Left cardiac atrium (tissue), 4 donors: ENCODE measurements at places on chromosomes 5 and 9.

- no peak for DNase-seq
Observed at GRCh38 chr9:129146441-129146941, 31.6 kb downstream of the IER5L start.

- DNase-seq, result no peak
Observed at GRCh38 chr9:93576258-93577077, at the start of gene PHF2. Gene PHF2, plus strand, starts transcription at chr9:93576584. Its CDS starts 190 bp downstream, at chr9:93576774.

GRCh38 chr9:115775659-115776058 lies 377.9 kb upstream of the PAPPA start:
- no peak for DNase-seq

- DNase-seq, result no peak
Observed at GRCh38 chr9:70352356-70352755, 62.1 kb downstream of the KLF9 start.

GRCh38 chr5:131209506-131210150 lies 38.9 kb downstream of the LYRM7 start:
- no peak for DNase-seq

DNA sequence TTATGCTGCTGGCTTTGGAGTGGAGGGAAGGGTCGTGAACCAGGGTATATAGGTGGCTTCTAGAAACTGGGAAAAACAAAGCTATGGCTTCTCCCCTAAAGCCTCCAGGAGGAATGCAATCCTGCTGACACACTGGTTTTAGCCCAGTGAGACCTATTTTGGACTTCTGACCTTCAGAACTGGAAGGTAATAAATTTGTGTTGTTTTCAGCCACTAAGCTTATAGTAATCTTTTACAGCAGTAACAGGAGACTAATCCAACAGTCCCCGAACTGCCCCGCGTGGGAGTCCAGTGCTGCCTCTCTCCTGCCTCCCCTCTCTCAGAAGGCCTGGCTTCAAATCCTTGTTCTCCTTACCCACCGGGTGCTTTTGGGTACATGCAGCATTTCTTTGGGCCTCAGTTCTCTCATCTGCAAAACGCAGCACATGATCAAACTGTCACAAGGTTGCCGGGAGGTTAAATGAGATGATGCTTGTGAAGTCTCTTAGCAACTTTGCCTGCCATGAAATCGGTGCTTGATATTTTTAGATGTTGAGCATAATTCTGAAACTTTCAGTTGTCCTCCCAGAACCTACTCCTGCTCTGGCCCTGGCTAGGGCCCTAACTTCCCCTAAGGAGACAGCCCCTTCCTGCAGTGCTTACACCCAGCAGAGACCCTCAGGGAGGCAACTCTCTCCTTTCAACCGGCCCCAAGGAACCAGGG lies 127.3 kb upstream of the BOD1 start:
- DNase-seq, result no peak

DNA sequence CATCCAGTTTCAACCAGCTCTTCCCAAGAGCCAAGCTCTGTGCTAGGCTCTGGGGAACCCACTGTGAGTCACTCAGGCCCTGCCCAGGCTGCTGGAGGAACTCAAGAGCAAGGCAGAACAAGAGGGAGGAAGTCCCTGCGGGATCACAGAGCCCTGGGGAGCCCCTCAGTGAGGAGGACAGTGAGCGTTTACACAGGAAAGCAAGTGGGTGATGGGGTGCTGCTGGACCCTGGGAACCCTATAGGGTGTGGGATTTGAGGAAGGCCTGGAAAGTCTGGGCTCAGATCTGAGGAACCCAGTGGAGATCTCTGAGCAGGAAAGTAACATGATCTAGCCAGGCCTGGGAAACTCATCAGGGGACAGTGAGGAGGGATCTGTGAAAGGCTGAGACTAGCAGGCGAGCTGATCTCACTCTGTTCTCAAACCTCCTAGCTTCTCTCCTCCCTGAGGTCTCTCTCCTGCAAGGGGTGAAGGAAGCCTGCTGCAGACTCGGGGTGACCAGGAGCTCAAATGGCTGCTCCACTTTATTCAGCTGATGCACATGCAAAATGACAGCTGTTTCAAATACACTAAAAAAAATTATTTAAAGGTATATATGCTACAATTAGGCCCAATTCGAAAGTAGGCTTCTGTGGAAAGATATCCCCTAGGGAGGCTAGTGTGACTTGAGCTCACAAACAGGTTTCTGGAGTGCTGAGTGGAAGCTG lies 70.0 kb downstream of the SHB start:
- DNase-seq, result peak; percentile 46

- DNase-seq, result no peak
Observed at GRCh38 chr9:749716-750115, 91.8 kb upstream of the DMRT1 start.

- DNase-seq, result no peak
Observed at GRCh38 chr9:121348221-121348620, 21.8 kb downstream of the STOM start.

- no peak for DNase-seq
Observed at GRCh38 chr5:73743161-73743560, 117.2 kb downstream of the ARHGEF28 start.

GRCh38 chr9:89405826-89406225 lies 87.5 kb downstream of the SECISBP2 start:
- DNase-seq, result no peak

DNA sequence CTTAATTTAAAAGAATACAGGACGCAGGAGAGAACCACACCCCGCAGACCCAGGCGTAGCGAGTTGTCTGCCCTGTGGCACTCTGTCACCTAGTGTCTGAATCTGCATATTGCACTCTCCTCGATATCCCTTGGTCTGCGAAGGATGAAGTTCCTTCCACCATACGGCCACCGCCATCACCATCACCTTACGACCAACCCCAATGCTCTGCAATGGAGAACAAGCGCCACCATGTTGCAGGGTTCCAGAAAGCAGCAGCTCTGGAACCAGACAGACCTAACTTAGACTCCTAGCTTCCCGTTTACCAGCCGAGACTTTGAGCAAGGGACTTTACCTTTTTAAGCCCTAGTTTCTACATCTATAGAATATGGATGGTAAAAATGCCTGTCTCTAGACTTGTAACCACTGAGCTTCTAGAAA lies 77.4 kb upstream of the DMRT1 start:
- peak; percentile 73 for DNase-seq

DNA sequence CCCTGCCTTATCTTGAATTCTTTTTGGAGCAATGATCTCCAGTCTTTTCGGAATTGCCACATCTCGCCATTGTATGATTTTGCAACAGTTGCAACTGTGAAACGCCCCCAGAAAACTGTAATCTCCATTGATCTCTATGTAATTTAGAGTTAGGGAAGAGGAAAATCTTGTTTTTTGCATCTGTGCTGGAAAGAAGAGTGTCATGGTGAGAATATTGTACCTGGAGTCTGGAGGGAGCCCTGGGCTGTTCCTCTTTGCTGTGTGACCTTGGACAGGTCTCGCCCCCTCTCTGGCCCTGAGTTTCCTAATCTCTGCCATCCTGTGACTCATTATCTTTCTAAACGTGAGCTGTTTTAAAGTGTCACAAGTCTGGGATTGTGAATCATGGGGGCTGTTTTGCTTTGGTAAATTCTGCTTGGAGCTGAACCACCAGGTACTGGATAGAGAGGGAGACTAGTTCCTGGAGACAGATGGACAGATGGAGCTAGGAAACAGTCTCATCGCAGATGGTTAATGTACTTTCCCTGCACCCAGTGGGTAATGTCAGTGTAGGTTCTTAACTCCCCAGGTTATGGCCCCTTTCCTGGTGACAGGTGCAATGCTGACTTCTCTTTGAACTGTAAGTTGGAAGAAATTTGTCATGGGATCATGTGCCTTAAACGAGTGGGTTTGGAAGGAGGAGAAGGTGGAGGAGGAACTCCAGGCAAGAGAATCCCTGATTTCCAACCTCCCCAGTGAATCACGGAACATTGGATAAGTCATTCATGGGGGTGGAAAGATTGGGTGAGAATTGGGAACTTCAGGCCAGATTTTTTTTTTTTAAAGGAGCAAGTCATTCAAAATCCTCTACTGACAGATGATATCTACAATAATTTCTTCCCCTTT lies 19.6 kb downstream of the PPARGC1B start:
- no peak for DNase-seq

DNA sequence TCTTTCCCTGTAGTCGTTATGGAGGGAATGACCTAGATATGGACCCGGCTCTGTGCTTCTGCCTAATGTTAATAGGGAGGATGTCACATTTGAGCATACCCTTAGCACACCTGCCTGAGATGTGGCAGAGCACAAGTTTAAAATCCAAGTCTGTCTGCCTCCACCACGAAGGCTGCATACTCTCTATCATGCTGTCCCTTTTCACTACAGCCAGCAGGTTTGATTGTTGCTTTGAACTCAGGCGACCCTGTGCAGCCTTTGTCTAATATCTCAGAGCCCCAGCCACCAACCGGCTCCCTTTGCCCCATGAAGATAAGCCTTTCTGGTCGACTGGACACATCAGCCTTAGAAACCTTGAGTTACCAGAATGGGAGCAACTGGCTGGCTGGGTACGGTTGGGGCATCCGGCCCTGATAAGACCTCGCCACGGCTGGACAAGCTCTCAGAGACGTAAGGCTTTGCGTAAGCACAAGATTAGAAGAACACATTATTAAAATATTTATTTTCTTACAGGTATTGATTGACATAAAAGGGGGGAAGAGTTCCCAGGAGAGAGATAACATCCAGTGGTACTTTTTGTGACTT lies 222.0 kb upstream of the TRIM32 start:
- peak; percentile 28 for DNase-seq

- DNase-seq, result no peak
Observed at GRCh38 chr5:22500556-22500955, 352.6 kb downstream of the CDH12 start.

GRCh38 chr9:2496934-2497333 lies 124.7 kb upstream of the VLDLR start:
- DNase-seq, result no peak

DNA sequence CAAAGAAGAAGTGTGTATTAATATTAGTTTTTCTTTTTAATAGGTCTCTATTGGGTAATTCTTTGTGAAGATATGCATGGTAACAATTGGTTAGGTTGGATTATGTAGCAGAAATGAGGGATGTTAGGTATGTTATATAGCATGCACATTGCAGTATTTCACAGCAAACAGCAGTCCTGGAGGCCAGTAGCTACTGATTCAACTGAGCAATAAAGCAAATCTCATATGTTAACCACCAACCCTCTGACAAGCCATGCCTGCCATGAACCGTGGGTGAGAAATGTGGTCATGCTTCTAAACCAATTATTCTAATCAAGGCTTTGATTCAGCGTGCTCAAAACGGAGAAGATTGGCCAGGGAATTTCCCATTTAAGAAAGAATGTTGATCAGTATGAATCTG lies 313.0 kb upstream of the CDH6 start:
- DNase-seq, result no peak

- DNase-seq, result no peak
Observed at GRCh38 chr5:151464101-151464500, 16.7 kb downstream of the SLC36A1 start.

DNA sequence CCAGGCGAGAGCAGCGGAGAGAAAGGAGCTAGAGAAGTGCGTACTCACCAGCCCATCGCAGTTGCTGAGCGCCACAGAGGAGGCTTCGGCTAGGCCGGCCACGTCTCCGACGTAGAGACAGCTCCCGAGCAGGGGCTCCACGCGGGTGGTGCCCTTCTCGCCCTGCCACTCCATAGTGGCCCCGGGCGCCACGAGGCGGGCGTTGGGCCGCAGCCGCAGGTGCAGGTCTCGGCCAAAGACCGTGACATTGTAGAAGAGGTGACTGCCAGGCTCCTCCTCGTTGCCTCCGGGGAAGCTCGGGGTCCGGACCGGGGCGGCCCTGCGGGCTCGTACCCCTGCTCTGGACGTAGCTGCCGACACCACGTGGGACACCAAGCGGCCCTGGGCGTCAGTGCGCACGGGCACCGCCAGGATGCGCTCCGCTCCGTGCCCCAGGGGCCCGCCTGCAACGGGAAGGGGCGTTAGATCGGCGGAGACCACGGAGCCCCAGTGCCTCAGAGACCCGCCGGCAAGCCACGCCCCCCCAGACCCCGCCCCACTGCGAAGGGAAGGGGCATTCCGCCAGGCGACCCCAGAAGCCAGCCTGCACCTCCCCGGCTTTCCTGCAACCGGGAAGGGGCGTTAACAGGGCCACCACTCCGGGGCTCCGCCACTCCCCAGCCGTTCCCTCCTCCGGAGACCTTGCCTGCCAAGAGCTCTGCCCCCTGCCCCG lies 1.4 kb downstream of the ADAMTS2 start:
- peak; percentile 44 for DNase-seq

DNA sequence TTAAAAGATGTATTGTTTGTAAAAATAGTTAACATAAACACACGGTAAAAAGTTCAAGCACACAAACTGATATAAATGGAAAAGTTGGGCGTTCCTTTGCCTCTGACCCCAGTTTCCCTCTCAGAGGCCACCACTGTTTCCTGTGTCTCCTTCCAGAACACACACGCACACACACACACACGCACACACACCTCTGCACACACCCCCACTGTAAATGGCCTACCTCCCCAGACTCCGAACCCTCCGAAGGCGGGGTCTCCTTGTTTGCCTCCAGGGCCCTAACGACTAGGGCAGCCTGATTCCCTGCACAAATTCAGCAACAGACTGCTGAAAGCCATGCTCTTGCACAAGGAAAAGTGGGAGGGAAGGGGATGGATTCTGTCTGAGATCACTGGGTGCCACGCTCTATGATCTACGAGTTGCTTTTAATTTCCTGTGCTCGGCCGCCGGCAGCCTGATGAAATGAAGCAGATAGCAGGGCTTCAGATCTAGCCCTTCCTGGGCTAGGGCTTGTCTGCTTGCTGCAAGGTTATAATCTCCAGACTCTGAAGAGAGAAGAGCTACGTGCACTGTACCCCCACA lies 184.0 kb upstream of the IL12B start:
- DNase-seq, result peak; percentile 31

DNA sequence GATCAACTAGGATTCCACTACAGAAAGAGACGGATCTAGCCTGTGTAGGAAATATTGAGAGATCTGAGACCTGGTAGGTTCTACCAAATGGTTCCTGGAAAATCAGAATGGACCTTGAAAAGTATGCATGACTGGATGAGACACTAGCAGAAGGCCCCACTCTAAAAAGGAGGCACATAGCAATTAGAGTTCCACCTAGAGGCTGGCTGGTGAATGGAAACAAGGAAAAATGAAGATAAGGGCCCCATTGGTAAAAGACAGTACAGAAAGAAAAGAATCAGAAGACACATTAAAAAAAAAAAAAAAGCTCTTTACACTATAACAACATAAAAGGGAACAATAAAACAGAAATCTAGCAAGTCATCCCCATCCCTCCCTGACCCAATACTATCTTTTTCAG lies 518.5 kb downstream of the NR2F1-AS1 start:
- no peak for DNase-seq

DNA sequence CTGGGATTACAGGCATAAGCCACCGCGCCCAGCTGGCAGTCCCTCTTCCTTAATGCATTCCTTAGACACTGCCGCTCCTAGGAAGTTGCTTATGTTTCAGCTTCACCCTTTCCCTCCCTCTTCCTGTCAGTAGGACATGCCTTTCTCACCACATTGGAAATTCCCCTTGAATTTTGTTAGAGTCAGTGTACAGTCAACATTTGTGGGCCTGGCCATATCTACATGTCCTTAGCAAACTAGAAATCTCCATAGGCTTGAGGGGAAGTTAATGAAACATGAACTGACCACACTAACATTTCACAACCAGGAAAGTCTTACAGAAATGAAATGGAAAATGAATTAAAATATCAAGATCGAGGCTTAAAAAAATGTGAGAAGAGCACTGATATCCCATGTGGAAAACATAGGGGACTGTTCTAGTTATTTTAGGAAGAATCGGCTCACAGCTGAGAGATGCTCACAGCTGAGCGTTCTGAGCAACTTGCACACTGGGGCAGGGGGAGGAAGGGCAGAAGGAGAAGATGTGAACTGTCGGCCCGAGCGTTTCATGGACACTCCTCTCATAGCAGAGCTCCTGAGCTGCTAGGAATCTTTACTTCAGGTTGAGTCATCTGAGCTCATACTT lies 21.1 kb upstream of the LVRN start:
- no peak for DNase-seq
